ENCODE measurements at places on chromosomes 1 and 21.

DNA sequence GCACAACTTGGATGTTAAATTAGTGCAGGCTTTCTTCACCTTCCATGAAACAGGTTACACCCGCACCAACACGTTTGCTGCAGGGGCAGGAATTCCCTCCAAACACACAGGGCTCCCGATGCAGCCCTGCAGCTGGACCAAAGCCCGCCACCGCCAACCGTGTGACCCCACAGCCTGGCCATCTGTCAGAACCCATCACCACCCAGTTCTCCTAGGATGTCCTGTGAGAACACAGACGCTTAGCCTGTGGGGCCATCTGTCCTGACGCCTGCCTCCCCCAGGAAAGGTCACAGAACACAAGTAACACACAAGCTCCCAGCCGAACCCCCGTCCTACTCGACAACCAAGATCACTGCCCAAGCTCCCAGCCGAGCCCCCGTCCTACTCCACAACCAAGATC lies 108.1 kb downstream of the NPHP4 start:
- no peak for DNase-seq

GRCh38 chr1:228902781-228903433 lies 167.6 kb downstream of the RHOU start:
- DNase-seq = peak; percentile 41

GRCh38 chr1:176964687-176965086 lies 199.8 kb downstream of the ASTN1 start:
- no peak for DNase-seq

GRCh38 chr1:244901400-244902015 lies 37.2 kb upstream of the HNRNPU start:
- DNase-seq = no peak

GRCh38 chr21:42230636-42231035 lies 11.7 kb downstream of the ABCG1 start:
- no peak for DNase-seq

GRCh38 chr1:108560874-108561459 lies 1.1 kb downstream of the EEIG2 start:
- peak; percentile 29 for DNase-seq

- DNase-seq = no peak
Observed at GRCh38 chr1:159088050-159088449, 11.5 kb upstream of the AIM2 start.

DNA sequence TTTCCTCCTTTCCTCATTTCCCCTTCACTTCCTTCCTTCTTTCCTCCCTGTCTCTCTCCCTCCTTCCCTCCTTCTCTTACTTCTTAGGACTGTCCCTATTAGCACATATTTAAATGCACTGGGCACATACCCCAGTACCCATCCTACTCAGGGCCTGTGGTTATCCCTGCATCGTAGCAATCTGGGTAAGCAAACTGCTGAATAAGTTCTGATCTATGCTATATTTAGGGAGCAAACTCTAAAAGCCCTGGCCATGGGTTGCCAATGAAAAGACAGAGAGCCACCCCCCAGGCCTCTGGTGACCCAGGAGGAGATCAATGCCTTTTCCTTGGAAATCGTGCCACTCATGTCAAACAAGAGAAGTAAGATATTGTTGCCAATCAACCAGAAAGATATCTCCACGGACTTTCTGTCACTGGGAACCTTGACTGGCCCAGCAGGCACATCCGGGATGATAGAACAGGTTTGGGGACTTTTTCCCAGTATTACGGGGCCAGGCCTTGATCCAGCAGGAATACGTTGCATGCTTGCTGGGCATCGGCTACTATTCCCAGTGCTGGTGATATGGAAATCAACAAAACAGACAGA lies 5.4 kb downstream of the FAM3B start:
- DNase-seq = no peak

DNA sequence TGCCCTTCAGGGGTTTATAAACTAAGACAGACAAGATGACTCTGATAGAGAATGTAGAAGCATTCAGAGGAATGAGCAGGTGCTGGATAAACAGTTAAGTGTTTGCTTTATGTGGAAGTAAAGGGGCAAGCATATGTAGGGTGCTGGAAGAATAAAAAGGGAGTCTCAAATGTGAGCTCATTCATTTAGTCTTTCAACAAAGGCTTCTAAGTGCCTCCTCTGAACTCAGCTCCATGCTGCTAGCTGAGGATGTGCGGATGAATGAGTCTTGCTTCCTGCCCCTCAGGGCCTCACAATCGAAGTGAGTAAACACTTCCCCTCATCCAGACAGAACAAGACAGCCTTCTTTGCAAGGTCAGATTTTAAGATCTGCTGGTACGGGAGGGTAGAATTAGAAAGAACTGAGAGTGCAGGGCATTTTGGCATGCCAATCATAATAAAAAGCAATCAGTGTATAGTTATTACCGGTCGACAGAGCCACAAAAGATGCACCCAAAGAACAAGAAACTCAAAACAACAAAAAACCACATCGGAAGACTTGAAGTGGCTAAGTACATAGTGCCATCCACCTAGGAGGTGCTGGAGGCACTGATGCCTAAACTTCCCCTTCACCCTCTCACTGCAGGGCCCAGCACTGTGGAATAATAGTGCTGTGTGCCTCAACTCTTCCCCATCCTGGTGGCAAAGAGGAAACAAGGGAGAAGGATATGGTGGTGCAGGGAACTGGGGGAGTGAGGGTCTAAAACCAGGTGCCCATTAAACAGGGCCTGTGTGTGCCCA lies 69.8 kb downstream of the TNR start:
- no peak for DNase-seq

DNA sequence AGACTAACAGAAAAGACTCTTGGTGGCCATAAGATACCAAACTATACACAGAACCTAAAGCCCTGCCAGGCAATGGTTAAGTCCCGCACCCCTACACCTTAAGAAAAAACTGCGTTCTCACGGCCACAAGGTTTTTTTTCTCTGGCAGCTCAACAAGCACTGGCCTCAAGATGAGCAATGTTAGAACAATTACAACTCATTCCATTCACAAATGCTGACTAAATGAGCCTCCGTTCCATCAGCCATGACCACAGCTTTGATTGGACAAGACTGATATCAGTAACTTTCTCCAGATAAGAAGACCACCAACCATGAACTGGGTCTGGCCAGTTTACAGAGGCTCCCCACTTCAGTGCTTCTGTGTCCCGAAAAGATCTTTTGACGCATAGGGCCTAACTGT lies 31.9 kb downstream of the SEC16B start:
- DNase-seq = no peak

DNA sequence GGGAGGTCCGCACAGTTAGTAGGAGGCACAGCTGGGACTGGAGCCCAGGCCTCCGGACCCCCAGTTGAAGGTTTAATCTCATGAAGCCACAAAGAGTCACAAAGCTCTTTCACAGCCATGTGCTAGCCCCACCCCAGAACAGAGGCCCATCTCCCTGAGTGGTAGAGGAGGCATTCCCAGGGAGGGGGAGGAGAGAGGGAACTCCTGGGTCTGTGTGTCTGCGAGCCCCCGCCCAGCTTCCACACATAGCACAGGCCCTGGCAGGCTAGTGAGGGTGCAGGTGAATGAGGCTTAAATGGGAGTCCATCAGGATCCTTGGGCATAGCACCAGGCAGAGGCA lies 197.8 kb downstream of the MATN1 start:
- no peak for DNase-seq

- DNase-seq = peak; percentile 30
Observed at GRCh38 chr1:230299191-230300006, 126.7 kb downstream of the PGBD5 start.

- DNase-seq = no peak
Observed at GRCh38 chr1:172497230-172497629, 35.7 kb upstream of the SUCO start.

GRCh38 chr1:158833264-158833663 lies 2.1 kb downstream of the MNDA start:
- no peak for DNase-seq

- DNase-seq = no peak
Observed at GRCh38 chr1:204760757-204761156, 75.2 kb upstream of the LRRN2 start.

- DNase-seq = no peak
Observed at GRCh38 chr1:82604524-82604923, 803.8 kb downstream of the ADGRL2 start.

- DNase-seq = no peak
Observed at GRCh38 chr1:7250176-7250575, 464.9 kb downstream of the CAMTA1 start.

DNA sequence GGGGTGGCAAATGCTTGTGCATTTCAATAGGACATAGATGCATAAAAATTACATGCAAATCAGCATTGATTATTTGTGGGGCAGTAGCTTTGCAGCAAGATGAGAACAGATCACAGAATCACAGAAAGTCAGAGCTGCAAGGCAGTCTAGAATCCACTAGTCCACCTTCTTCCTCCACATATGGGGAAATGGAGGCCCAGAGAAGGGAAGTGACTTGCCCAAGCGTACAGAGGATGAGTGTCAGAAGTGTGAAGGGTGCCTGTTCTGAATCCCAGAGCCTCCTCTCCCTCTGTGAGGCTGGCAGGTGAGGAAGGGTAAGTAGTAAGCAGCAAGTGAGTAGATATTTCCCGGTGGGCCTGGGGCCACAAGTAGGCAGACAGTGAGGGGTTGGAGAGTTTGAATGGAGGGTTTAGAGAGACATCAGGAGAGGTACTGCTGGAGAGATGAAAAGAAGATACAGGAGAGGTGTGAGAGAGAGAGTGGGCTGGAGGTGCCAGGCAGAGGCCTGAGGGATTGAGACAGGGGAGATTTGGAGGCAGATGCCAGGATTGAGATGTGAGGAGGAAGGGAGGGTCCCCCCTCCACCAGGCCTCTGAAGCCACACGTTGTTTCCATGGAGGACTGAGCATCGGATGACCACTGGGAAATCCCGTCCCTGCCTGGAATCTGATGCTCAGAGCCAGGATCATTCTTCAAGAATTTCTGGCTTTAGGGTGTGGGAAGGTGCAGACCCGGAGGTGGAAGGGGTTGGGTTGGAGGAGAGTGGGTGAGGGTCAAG lies 4.8 kb upstream of the MYOG start:
- DNase-seq = no peak

Measured in NCI-H1436 (cell line).